Ascending aorta (tissue), 2 donors: ENCODE measurements at places on chromosomes 6 and 20. TPM values are rescaled to one million over a fixed set of nuclear protein-coding genes. Genes with fewer than 3 reads are reported as not detected.

DNA sequence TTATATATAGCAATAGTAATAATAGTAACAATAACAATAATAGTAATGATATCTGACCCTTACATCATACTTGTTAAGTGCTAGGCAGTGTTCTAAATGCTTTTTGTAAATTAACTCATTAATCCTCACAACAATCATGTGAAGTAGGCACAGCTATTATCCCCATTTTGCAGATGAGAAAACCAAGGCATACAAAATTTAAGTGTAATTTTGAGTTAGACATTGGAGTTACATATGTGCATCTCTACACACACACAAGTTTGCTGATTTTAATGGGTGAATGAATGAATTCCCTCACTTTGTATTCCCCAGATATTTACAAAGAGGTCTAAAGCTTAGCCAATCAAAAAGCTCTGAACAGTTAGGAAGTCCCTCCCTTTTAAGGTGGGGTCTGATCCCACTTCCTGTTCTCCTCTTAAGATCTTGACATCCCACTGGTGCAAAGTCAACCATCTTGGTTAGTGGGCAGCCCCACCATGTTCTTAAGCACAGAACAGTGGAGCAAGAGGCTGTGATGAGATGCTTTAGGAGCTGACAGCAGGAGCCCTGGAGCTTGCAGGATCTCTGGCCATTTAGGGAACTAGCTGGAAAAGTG lies 85.3 kb upstream of the FOXP4 start:
- no peak overlapping the region for H3K27ac ChIP-seq
- no peak for DNase-seq
- no peaks in the 10 kb centered on the region for H3K4me1 ChIP-seq
- no peaks in the 10 kb centered on the region for H3K36me3 ChIP-seq

GRCh38 chr20:43744151-43744611 lies 17.4 kb upstream of the GTSF1L start:
- DNase-seq: no peak
- no peaks in the 10 kb centered on the region for H3K4me1 ChIP-seq
- H3K36me3 ChIP-seq: no peaks in the 10 kb centered on the region
- no peak overlapping the region for H3K4me3 ChIP-seq

GRCh38 chr20:52789716-52790115 lies 182.4 kb upstream of the TSHZ2 start:
- no peak for DNase-seq
- H3K4me1 ChIP-seq: no peaks in the 10 kb centered on the region
- H3K36me3 ChIP-seq: no peaks in the 10 kb centered on the region
- no peaks in the 10 kb centered on the region for H3K27me3 ChIP-seq
- H3K27ac ChIP-seq: no peak overlapping the region
- H3K4me3 ChIP-seq: no peak overlapping the region

- H3K36me3 ChIP-seq: no peaks in the 10 kb centered on the region
- H3K27me3 ChIP-seq: no peaks in the 10 kb centered on the region
- DNase-seq: no peak
- H3K27ac ChIP-seq: no peak overlapping the region
- H3K4me3 ChIP-seq: no peak overlapping the region
These were observed 3.6 kb upstream of the SF3B5 start for GRCh38 chr6:144098993-144099392.

- H3K4me3 ChIP-seq: no peak overlapping the region
- no peaks in the 10 kb centered on the region for H3K27me3 ChIP-seq
- no peak overlapping the region for H3K27ac ChIP-seq
- H3K36me3 ChIP-seq: no peaks in the 10 kb centered on the region
These were observed 13.6 kb upstream of the HLA-C start for GRCh38 chr6:31285486-31285885.

Gene CRISP2
- not detected for total RNA-seq

Gene OSER1
- 9.2 TPM for total RNA-seq

DNA sequence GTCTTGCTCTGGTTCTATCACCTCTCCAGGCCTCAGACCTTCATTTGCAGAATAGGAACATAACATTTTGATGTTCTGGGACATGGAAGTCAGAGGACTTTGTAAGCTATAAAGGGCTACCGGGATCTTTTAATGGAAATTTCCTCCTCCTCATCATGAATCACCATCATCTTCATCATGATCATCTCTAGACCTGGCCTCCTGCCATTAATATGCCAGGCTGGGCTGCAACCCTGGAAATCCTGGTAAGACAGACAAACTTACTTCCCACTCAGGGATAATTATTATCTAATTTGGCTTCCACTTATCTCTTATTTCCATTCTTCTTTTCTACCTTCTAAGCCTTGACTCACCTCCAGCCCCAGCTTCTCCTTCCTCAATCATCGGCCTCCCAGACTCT lies 41.0 kb upstream of the MRPS18A start:
- H3K4me1 ChIP-seq: no peaks in the 10 kb centered on the region
- DNase-seq: peak; percentile 22

Gene SLC26A8
- total RNA-seq: not detected

- no peak for DNase-seq
- H3K36me3 ChIP-seq: no peaks in the 10 kb centered on the region
- no peak overlapping the region for H3K4me3 ChIP-seq
- H3K27ac ChIP-seq: no peak overlapping the region
- no peaks in the 10 kb centered on the region for H3K27me3 ChIP-seq
These were observed 2.2 kb upstream of the RWDD1 start for GRCh38 chr6:116568821-116569755.

Gene TFAP2A
- total RNA-seq: 0.21 TPM

DNA sequence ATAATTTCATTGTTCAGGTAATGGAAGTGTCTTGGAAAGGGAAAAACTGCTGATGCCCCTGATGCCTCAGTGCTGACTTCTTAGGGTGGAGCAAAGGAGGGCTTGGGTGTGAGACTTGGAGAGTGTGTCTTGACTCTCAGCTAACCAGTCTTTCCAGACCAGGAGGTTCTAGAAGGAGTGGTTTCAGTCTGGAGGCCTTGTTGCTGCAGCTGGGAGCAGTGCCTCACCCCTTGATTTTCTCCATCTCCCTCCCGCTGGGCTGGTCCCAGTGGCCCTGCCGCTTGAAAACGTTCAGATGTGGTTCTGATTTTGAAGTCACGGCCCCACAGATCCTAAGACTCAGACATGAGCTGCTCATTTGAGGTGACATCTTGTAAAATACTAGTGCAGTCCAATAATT lies 5.4 kb downstream of the DSP start:
- peaks cover 3% of the 10 kb centered on the region for H3K4me1 ChIP-seq
- H3K27me3 ChIP-seq: peaks cover 10% of the 10 kb centered on the region
- H3K4me3 ChIP-seq: no peak overlapping the region
- no peak overlapping the region for H3K27ac ChIP-seq

Gene CASS4
- total RNA-seq: 11.2 TPM

DNA sequence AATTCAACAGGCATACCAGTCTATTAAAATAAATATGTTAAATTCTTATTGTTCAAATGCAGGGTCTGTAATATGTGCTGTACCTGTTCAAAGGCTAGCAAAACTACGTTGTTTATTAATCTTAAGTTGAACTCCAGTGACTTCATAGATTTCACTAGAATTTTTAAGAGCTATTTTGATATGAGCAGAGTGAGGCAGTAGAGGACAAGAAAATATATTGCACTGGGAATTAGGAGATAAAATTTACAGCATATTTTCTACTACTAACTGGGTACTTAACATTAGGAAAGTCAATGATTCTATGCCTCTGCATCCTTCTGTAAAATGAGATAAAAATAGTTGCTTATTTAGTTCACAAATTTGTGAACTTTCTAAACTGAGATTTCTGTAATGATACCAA lies 162.2 kb upstream of the BMP5 start:
- H3K4me1 ChIP-seq: peaks cover 3% of the 10 kb centered on the region
- no peak overlapping the region for H3K4me3 ChIP-seq
- no peaks in the 10 kb centered on the region for H3K27me3 ChIP-seq
- no peak for DNase-seq
- no peaks in the 10 kb centered on the region for H3K36me3 ChIP-seq
- no peak overlapping the region for H3K27ac ChIP-seq

Gene DLL1
- total RNA-seq: 16.5 TPM
